ENCODE measurements at places on chromosomes 16 and 17. TPM values are rescaled to one million over a fixed set of nuclear protein-coding genes. Genes with fewer than 3 reads are reported as not detected.

The TBC1D3I gene
- 1.4 TPM for total RNA-seq

DNA sequence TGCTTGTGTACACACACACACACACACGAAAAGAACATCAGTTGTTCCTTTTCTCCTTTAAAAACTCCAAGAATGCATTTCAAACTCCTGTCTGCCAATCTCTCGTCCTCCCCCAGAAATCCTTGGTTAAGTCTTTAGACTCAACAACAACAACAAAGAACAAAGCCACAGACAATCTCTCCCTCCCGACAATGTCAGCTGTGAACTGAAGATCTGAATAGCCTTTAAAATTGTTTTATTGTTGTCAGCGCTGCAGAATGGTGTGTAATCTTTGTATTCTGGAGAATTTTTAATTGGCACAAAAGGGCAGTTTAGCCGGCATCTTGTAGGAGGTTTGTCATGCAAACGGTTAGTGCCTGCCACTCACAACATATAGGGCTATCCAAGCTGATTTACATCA, 219.5 kb downstream of the MSI2 start:
- no peak for DNase-seq

The UTS2R gene
- not detected for total RNA-seq

DNA sequence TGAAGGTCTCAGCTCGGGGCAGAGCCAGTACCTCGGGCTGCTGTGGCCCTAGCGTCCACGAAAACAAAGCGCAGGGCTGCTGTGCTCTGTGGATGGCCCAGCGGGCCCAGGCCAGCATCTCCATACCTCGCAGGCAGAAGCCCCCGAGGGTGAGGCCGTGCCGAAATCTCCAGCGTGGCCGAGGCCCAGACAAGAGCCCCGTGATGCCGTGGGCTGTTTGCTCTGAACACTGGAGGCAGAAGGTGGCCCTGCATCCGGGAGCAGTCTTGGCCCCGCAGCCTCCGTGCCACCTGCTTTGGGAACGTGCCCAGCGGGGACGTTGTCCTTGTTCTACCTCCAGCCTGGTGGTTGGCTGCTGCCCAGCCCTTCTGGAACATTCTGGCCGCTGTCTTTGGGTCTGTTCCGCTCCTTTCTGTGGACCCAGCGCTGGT, 121.4 kb downstream of the BANP start:
- DNase-seq: no peak

- DNase-seq: no peak
These were observed 32.5 kb downstream of the SPHK1 start for GRCh38 chr17:76416899-76417298.

The TBC1D3G gene
- not detected for total RNA-seq

- no peak for DNase-seq
These were observed 68.3 kb upstream of the TANC2 start for GRCh38 chr17:62897706-62898105.

The GAS2L2 gene
- total RNA-seq: not detected

All from CD4-positive, CD25-positive, alpha-beta regulatory T cell (primary cell).